ENCODE measurements at places on chromosomes 1 and 21.
A peak's percentile ranks its signal among the peaks of the same experiment; 100 is the strongest.

DNA sequence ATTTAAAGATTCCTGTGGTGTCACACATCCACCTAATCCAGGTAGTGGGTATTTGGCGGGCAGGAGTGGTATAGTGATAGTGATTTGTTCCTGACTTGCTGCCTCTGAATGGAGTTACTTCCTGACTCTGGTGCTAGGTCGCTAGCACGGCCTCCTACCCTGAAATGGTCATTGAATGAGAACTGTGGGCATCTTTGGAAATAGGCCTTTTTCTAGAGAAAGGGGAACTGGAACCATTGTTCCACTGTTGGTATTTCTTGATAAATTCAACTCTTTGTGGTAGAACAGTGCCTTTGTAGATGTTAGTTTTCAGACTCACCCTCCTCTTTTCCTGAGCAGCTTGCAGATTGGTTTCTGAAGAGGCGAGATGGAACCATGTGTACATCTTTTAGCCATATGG lies 1.5 kb downstream of the QSOX1 start:
- DNase-seq = peak; percentile 19

- DNase-seq = no peak
These were observed 399.3 kb downstream of the AJAP1 start for GRCh38 chr1:5053744-5054143.

- peak; percentile 91 for DNase-seq
These were observed 48.5 kb upstream of the ECE1 start for GRCh38 chr1:21338573-21339355.

- no peak for DNase-seq
These were observed 65.6 kb downstream of the GTF2B start for GRCh38 chr1:88825721-88826120.

DNA sequence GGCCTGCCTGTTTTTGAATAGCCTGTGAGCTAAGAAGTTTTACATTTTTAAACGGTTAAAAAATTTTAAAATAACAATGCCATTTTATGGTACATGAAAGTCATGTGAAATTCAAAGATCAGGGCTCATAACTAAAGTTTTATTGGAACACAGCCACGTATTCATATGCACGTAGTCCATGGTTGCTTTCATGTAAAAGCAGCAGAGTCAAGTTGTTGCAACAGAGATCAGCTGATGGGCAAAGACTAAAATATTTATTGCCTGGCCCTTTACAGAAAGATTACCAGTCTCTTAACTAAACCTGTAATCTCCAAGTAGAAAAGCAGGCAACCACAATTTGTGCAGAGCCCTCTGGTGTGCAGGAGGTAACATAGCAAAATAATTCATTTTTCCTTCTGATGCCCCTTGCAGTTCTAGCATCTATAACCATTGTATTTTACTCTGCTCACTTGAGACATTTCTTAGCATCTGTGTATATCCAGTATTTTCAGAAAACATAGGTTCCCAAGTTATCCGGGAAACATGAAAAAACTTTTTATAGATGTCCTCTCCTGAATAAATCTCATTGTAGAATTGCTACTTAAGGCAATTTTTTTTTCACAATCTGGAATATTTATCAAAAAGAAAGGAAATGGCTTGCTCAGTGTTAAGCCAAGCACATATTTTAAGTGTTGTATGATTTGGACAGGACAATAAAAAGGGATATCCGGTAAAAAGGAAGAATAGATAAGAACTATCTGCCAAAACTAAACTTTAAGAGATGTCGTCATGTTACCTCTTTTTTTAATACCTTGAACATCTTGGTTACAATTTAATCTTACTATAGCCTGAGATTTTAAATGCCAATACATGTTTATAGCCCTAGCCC lies 430.8 kb downstream of the PLPP3 start:
- DNase-seq = no peak

All from mesenchymal stem cell (in vitro differentiated cells and primary cell).